ENCODE measurements at places on chromosomes 6 and 20.

DNA sequence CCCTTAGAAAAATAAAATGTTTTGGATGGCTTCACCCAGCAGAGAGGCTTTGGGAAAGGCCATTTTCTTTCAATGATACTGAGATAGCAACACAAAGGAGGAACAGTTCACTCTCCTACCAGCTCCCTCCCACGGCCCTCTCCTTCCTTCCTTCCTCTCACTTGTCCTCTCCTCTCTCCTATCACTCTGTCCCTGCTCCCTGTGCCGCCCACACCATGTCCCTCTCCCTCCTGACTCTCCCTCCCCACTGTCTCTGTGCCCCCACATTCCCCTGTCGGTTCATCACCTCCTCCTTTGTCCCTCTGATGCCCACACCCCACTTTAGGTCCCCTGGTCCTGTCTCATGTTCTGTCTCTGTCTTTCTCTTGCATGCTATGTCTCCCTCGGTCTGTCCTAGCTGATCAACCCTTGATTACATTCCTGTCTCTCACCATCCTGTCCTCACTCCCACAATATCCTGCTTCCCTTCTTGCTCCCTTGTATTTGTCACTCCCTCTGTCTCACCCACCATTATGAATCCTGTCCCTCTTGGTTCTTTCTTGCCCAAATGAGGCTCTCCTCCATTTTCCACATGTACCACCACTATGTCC lies 30.1 kb downstream of the ELMO2 start:
- no peak for DNase-seq

- no peak for DNase-seq
Observed at GRCh38 chr20:53258741-53259140, 286.6 kb downstream of the TSHZ2 start.

GRCh38 chr6:163077134-163077533 lies 337.4 kb upstream of the QKI start:
- DNase-seq: no peak

GRCh38 chr6:151963001-151963400 lies 155.5 kb downstream of the ESR1 start:
- DNase-seq: no peak

Measured in stimulated activated CD8-positive, alpha-beta memory T cell treated with anti-CD3 and anti-CD28 coated beads, Interleukin-4, amount 100 ng/mL, for 4 hours (primary cell).